ENCODE measurements at places on chromosomes 2 and 18.

DNA sequence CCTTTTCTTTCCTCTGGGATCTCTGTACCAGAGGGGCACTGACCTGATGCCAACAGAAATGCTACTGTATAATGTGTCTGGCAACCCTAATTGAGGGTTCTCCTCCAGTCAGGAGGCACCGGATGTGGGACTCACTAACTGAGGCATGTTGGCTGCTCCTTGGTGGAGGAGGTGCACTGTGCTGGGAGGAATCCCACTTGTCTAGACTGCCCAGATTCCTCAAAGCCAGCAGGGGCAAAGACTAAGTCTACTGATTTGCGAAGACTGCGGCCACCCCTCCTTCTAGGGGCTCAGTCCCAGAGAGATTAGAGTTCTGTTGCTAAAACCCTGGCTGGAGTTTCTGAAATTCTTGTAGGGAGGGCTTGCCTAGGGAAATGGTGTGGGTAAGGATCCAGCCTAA lies 1192.1 kb downstream of the DPP10 start:
- DNase-seq, result no peak

DNA sequence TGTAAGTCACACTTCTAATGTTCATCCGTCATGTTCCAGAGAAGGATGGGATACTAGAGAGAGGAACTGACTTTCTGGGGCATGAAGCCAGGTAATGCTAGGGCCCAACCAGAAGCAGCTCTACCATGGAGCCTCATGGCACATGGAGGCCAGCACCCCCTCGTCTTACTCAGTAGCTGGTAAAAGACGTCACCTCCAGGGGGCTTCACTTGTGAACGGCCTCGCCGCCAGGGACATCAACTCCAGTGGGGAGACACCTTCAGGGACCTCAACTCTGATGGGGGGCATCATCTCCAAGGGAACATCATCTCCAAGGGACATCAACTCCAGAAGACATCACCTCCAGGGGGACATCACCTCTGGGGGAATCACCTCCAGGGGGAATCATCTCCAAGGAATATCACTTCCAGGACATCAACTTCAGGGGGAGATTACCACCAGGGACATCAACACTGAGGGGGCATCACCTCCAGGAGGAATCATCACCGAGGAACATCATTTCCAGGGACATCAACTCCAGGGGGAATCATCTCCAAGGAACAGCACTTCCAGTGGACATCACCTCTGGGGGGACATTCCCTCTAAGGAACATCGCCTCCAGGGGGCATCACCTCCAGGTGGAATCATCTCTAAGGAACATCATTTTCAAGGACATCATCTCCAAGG lies 168.4 kb downstream of the NDUFA10 start:
- DNase-seq, result no peak

DNA sequence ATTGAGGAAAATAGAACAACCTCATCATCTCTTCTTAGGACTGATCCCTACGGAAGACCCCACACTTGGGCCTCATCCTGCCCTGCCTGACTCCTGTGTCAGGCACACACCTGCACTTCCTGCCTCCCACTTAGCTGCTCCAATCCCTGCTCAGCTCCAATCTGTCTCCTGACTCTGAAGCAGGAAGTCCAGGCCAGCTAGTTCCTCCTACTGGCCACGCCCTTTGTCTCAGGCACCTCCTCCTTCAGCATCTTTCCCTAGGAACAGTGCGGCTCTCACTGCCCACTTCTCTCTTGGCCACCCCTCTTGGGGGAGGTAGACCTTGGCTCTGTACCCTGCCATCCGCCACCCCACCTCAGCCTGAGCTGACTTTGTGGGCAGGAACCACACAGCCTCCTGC lies 135.8 kb downstream of the CELF4 start:
- DNase-seq, result no peak

- no peak for DNase-seq
Measured at GRCh38 chr18:51133580-51134160, 63.8 kb downstream of the MEX3C start.

- DNase-seq, result peak; percentile 16
Measured at GRCh38 chr18:8139891-8140406, 469.3 kb upstream of the RAB12 start.

GRCh38 chr2:129722306-129723019 lies 257.0 kb upstream of the RAB6C start:
- DNase-seq, result no peak

DNA sequence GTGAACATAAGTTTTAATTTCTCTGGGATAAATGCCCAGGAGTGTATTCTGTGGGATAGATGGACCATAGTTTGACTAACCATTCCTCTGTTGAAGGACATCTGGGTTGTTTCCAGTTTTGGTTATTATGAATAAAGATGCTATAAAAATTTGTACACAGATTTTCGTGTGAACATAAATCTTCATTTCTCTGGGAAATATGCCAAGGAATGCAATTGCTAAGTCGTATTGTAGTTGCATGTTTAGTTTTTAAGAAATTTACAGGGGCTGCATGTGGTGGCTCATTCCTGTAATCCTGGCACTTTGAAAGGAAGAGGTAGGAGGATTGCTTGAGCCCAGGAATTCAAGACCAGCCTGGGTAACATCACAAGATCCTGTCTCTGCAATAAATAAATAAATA lies 6.9 kb upstream of the SLC11A1 start:
- no peak for DNase-seq

- no peak for DNase-seq
Measured at GRCh38 chr18:62751977-62752376, 36.6 kb downstream of the PHLPP1 start.

- no peak for DNase-seq
Measured at GRCh38 chr18:27412556-27412955, 227.4 kb upstream of the CHST9 start.

GRCh38 chr18:2606335-2606734 lies 35.0 kb downstream of the NDC80 start:
- no peak for DNase-seq

- no peak for DNase-seq
Measured at GRCh38 chr2:42185220-42185921, 16.2 kb downstream of the EML4 start.

DNA sequence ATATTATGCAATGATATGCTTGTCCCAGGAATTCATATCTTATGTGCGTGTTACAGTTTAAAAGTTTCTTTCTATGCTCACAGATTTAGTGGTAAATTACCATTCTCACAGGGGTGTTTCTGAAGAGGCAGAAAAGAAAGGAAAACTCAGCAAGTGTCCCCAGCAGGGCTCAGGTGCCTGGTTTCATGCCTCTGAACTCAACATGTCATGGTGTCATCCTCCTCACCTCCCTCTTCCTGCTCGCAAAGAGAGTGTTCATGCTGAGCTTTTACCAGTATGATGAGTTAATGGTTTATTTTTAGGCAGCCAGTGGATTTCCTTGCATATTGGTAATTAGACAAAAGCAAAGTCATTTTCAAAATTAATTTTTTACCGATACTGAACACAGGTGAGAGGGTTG lies 492.9 kb upstream of the ZEB2 start:
- DNase-seq, result no peak

- no peak for DNase-seq
Measured at GRCh38 chr2:60483401-60483800, 70.1 kb downstream of the BCL11A start.

- no peak for DNase-seq
Measured at GRCh38 chr2:120892967-120893667, 157.4 kb downstream of the GLI2 start.

GRCh38 chr2:199189229-199189628 lies 268.5 kb downstream of the SATB2 start:
- DNase-seq, result no peak

GRCh38 chr2:9885036-9885684 lies 41.9 kb downstream of the TAF1B start:
- DNase-seq, result no peak

DNA sequence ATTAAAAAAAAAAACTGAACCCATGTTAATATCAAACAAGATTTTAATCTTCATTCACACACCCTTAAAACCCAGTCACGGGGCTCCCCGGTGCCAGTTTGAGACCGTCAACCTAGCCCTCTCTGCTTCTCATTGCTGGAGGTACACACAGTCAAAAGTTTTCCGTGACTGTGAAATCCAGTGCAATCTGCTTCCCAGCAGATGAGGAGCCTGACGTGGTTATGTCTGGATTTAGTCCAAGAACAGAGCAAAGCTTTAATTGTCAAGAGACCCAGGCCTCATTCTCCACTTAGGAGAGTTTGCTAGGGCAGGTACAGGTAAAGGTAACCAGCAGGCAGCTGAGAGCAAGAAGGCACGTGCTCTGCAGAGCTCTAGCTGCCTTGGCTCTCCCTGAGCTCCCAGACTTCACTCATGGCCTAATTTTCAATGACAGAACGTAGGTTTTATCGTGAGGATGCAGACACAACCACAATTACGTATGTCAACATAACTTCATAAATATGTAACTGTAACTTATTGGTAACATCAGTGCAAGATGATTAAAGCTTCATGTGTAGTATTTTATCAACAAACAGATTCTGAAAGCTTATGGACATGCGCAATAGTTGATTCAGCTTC lies 56.3 kb downstream of the SLC16A14 start:
- no peak for DNase-seq

- DNase-seq, result no peak
Measured at GRCh38 chr2:10750610-10751009, 29.2 kb downstream of the ATP6V1C2 start.

GRCh38 chr2:240961910-240962299 lies 36.5 kb upstream of the SNED1 start:
- no peak for DNase-seq

- DNase-seq, result no peak
Measured at GRCh38 chr18:44733069-44733753, 52.5 kb downstream of the SETBP1 start.

DNA sequence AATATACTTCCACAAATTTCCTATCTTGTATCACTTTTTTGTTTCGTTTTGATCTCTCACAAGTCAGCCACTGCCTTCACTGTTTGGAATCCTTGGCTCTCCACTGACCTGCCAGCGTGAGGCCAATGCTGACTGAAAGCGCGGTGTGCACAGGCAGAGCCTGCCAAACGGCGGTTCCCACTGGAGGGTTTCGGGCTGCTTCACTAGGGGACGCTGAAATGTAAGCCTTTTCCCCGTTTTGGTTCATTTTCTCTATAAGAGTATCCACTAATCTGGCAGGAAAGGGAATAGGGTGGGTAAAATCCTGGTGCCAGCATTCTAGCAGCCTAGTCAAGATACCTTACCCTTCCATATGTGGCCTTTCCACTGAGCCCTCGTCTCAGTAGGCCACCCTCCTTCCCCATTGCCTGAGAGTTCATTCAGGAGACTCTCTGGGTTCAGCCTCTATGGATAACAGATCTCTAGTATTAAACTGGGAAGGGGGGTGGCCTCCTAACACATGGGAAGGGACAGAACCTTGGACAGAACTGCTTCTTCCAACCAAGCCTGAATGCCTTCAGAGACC lies 91.5 kb downstream of the DYM start:
- no peak for DNase-seq

DNA sequence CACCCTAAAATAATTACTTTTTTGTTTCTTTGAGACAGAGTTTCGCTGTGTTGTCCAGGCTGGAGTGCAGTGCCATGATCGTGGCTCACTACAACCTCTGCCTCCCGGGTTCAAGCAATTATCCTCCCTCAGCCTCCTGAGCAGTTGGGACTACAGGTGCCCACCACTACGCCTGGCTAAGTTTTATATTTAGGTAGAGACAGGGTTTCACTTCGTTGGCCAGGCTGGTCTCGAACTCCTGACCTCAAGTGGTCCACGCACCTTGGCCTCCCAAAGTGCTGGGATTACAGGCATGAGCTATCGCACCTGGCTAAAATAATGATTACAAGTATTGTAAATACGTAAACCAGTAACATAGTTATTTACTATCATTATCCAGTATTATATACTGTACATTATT lies 257.4 kb upstream of the SP5 start:
- DNase-seq, result no peak

GRCh38 chr2:60558536-60558935 lies 5.1 kb upstream of the BCL11A start:
- DNase-seq, result no peak

DNA sequence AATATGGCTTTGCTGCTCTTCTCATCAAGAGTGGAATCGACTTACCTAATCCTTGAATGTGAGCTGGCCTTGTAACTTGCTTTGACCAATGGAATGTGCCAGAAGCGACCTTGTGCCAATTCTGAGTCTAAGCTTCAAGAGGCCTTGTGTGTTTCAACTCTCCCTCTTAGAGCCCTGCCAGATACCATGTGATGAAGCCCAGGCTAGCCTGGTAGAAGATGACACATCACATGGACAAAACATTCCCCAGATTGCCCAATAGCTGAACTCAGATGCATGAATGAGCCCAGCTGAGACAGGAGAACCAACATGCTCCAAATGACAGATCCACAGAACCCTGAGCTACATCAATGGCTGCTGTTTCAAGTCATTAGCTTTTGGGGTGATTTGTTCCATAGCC lies 4.2 kb upstream of the KLHL14 start:
- no peak for DNase-seq

DNA sequence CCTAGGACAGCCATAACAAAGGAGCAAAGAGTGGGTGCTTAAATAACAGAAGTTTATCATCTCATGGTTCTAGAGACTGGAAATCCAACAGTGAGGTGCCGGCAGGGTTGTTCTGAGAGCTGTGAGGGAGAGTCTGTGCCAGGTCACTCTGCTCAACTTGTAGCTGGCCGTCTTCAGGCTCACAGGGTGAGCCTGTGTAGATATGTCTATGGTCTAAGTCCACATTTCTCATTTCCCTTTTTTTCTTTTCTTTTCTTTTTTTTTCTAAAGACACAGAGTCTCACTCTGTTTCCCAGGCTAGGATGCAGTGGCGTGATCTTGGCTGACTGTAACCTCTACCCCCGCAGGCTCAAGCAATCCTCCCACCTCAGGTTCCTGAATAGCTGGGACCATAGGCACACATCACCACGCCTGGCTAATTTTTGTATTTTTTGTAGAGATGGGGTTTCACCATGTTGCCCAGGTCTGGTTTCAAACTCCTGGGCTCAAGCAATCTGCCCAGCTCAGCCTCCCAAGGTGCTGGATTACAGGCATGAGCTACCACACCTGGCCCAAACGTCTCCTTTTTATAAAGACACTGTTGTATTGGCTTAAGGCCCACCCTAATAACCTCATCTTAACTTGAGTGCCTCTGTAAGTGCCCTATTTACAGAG lies 142.2 kb downstream of the SP3 start:
- DNase-seq, result no peak

DNA sequence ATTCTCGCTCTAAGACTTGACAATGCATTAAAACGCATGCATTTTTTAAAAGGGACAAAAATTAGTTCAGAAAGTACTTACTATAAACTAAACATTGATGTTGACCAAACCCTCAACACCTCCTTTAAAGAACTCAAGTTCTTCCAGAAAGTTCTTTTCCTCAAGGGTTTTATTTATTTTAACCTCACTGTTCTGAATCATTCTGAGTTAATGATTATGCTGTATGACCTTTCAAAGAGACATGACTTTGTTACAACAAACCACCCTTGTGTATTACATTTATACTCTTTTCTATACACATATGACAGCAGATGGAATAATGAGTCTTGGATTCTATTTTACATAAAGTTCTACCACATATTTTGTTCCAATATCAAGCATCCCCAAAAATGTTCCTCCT lies 139.8 kb upstream of the CCDC150 start:
- DNase-seq, result no peak

- DNase-seq, result no peak
Measured at GRCh38 chr2:101296371-101296770, 12.1 kb downstream of the RNF149 start.
